Hepatocyte (in vitro differentiated cells): ENCODE measurements at places on chromosomes 2 and 18. TPM values are rescaled to one million over a fixed set of nuclear protein-coding genes. Genes with fewer than 3 reads are reported as not detected.

UGT1A3 gene
- polyA plus RNA-seq: not detected in 2 replicates

GRCh38 chr2:218831378-218831990 lies at the start of gene PRKAG3:
Gene PRKAG3 (minus strand): TSS chr2:218831803.
- no peak for DNase-seq

DNA sequence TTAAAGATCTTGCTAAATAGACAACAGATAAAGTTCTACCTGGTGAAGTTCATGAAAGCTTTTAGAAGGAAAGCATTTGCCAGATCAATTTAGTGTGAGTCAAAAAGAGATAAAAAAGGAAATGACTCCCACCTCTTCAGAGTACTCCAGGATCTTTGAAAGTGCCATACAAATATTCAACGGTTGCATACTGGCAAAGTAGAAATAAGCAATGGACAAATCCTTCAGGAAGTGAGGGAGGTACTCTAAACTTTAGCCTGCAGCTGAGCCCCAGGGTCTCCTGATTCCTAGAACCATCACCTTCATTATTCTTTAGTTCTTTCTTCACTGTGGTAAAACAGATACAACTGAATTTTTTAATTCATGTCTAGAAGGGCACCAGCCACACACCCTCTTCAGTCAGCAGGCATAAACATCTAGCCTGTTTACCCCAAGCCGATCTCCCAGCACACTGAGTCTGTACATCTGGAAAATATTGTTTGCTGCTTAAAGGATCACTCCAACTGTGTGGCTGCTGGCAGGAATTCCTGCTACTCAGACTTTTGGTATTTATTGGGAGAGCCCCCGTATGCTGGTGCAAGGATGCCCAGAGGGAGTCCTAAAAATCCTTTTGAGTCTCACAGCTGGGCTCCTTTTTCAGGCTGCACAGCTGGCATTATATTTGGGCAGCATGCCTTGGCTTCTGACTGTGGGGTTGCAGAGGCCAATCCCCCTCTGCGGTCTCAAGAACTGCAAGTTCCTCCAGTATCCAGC lies 72.3 kb upstream of the SESTD1 start:
- peak; percentile 52 for DNase-seq

GRCh38 chr2:178860551-178860950 lies 53.3 kb upstream of the TTN start:
- DNase-seq: peak; percentile 19

MERTK gene
- 15.0 and 16.4 TPM in 2 replicates for polyA plus RNA-seq

ARHGAP15 gene
- not detected in 2 replicates for polyA plus RNA-seq

IL1F10 gene
- polyA plus RNA-seq: not detected in 2 replicates

RBKS gene
- polyA plus RNA-seq: 6.0 and 7.2 TPM in 2 replicates

DNA sequence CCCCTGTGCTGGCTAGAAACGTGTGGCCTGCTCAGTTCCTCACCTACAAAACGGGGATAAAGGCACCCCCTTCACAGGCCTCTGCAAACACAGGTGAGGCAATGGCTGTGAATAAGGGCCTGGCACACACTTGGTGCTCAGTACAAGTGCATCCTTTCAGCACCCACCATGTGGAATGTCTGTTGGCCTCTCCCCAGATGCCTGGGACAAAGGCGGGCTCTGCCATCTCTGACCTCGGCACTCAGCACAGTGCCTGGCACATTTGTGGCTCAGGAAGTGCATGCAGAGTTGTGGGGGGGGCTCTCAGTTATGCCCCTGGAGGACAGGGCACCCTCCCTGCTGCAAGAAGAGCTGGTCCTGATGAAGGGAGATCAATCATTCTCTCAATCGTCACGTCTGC lies 224.6 kb upstream of the RAB6C start:
- DNase-seq: no peak

MYL12B gene
- polyA plus RNA-seq: 671 and 721 TPM in 2 replicates

GRCh38 chr2:174495365-174496012 lies 8.7 kb upstream of the GPR155 start:
- DNase-seq: no peak

- no peak for DNase-seq
Observed at GRCh38 chr2:162327806-162328205, 9.3 kb upstream of the IFIH1 start.

TSPYL6 gene
- polyA plus RNA-seq: not detected in 2 replicates

DNA sequence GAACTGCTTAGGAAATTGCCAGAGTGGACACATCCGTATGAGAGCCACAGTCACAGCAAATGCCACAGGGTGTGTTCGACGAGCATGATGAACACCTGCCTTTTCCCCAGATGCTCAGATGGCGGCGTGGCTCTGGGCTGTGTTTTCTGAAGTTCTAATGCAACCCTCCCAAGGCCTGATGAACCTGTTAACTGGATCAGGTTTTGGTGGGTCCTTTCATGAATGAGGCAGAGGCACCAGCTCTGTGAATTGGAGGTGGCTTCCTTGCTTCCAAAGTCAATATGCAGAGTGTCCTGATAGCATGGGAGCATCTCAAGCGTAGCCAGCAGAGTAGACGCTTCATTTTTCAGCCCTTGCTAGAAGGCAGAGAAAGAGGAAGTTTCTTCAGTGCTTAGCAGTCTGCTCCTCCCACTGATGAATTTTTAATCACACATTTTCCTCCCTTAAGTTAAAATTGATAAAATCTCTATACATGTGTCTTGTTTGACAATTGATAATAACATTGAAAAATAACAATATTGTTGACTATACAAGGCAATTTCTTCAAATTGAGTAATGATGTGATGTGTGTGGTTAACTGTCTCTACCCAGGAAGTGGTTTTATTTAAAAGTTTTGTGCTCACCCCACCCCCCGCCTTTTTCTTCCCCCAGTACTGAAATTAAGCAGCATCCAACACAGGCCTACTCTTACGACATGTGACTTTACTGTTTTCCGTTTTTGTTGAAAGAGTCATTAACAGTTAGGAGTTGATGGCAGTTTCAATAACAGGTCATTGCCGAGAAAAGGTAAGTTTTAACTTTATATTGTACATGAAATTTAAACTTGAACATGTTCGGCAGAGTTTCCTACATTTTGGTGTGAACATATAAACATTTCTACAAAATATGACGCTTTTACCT lies at the start of gene ARHGAP15:
Gene ARHGAP15, plus strand, starts transcription at position 739 of the 900 bp plus-strand sequence.
- DNase-seq: no peak

GRCh38 chr2:98697651-98698337 lies 33.1 kb downstream of the MGAT4A start:
- no peak for DNase-seq

GRCh38 chr2:160256507-160256906 lies 56.4 kb upstream of the ITGB6 start:
- no peak for DNase-seq

MAL gene
- polyA plus RNA-seq: not detected in 2 replicates

GRCh38 chr2:210559182-210559581 lies 2.8 kb downstream of the CPS1 start:
- no peak for DNase-seq

LAMA1 gene
- polyA plus RNA-seq: 27.7 and 29.0 TPM in 2 replicates

DNA sequence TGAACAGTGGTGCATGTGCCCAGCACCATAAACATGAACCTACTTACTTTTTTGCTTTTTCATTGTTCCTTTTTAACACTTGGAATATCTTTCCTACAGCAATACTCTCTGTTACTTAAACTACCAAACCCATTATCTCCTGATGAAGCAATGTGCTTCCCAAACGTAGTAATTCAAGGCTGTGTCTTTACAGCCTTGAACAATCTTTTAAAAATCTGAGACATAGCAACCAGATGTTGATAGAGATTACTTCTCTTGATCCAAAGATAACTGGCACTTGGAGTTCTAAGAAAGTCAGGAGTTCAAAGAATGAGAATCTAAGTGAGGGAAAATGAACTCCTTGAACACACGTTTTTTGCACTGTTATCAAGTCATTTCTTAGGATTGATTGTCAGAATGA lies 40.4 kb downstream of the ATP8B1 start:
- no peak for DNase-seq

OTX1 gene
- 0.52 TPM in 1 of 2 replicates, not detected in the other for polyA plus RNA-seq

OBSL1 gene
- polyA plus RNA-seq: 61.0 and 73.7 TPM in 2 replicates

DNA sequence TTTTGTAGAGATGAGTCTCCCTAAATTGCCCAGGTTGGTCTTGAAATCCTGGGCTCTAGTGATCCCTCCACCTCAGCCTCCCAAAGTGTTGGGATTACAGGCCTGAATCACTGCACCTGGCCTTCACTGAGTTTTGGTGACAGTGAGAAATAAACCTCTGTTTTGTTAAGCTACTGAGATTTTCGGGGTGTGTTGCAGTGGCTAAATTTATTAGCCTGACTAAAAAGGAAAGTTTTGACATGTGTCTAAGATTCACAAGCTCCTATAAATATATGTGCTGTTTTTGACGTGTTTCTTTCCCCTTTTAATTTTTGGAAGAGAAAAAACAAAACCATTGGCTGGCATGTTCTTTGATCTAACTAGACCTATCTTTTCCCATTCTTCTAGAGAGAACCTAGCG lies 190.5 kb upstream of the MC4R start:
- DNase-seq: no peak

- DNase-seq: peak; percentile 33
Observed at GRCh38 chr18:59085797-59086196, 53.9 kb upstream of the SEC11C start.

DNA sequence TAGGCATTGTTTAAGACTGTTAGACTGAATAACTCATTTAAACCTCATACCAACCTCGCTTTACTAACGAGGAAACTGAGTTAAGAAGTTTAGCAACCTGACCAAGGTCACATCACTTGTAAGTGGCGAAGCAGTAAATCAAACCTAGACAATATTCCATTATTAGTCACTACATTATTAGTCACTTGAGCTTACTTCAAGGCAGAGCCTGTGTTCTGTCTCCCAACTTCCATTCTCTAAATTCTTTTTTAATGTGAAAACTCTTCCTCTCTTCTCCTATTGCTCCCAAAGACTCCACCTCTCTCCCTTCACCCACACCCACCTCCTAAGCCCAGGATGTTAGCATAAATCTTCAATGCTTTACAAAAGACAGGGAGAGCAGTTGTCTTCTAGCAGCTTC lies 156.5 kb downstream of the ARL6IP6 start:
- DNase-seq: no peak

KIF5C gene
- 2.1 and 3.2 TPM in 2 replicates for polyA plus RNA-seq

DNA sequence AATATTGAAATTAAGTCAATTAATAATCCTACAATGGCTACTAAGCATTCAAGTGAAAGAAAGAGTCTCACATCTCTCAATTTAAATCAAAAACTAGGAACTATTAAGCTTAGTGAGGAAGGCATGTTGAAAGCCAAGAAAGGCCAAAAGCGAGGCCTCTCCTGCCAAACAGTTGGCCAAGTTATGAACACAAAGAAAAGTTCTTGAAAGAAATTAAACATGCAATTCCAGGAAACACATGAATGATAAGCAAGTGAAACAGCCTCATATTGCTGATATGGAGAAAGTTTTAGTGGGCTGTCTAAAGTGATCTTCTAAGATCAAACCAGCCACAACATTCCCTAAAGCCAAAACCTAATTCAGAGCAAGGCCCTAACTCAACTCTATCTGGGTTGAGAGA lies 11.8 kb downstream of the RDH14 start:
- DNase-seq: no peak
